ENCODE measurements at places on chromosomes 2 and 18.

DNA sequence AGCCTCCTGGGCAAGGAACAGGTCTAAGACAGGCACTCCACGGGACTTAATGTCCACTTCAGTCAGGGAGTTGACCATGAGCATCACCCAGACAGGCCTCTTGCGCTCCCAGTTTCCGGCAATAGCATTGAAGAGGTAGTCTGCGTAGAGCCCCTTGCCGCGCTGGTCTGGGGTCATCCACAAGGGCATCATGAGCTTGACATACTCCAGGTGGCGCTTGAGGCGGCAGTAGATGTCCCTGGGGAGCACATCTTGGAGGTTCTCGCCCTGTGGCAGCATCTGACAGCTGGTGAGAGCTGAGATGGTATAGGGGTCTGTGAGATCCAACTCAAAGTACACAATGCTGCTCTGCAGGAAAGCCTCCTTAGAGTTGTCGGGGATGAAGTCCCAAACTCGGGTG, 10.6 kb downstream of the TRABD2A start:
- DNase-seq = no peak

DNA sequence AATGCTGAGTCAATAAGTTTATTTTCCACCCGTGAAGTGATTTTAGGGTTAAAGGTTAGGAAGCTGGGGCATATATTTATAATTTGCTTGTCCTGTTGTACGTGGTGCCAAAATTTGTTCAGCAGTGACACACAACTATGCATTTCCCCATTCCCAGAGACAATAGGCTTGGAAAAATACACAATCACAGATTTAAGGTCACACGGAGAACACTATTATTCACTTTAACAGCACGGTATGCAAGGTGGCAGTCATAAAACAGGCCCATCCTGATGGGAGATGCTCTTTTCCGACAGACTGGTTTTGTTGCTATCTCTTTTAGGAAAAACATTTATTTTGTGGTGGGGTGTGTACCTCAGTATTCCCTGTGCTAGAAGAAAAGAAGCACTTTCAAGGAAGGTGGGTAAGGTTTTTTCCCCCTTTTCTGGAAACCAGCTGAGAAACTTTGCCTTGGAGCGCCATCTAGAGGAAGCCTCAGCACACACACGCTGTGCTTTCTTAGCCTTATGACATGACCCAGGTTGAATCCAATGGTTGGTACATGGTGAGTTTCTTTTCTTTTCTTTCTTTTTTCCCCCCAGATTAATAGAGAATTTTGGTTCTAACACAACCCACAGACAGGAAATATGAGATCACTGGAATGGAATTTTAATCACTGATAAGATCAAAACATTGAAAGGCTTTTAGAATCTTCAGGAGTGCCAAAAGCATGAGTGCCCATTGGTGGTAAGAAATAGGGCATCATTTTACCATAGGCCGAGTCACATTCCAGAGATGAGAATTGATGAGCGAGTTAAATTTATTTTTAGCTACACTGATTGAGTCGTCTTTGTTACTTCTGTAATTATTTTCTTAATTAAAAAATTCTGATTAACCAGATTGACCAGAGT, 332.1 kb downstream of the AGPS start:
- DNase-seq = peak; percentile 30

GRCh38 chr18:42137693-42138375, 182.8 kb downstream of the PIK3C3 start:
- DNase-seq = no peak

GRCh38 chr2:135494503-135494902, 36.5 kb downstream of the ZRANB3 start:
- no peak for DNase-seq

DNA sequence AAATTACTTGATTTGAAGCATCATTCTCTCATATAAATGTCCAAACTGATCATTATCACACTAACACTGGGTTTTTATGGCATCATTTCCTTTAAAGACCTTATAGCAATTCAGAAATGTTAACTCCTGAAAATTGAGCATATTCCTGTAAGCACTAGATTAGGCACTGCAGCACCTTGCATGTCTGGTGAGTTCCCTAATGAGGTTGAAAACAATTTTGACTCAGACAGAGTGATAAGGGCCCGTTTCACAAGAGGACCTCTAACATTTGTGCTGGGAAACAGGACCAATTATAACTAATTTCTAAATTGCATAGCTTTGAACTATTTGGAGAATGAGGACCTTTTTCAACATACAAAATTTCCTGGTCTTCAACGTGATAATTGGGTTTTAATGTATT, 69.9 kb downstream of the OSBPL6 start:
- DNase-seq = no peak

- DNase-seq = no peak
Observed at GRCh38 chr2:113085542-113085941, 17.8 kb downstream of the IL1F10 start.

- no peak for DNase-seq
Observed at GRCh38 chr2:170969872-170970496, 40.9 kb downstream of the GORASP2 start.

- DNase-seq = no peak
Observed at GRCh38 chr2:44777036-44777435, 164.5 kb upstream of the SIX3 start.

DNA sequence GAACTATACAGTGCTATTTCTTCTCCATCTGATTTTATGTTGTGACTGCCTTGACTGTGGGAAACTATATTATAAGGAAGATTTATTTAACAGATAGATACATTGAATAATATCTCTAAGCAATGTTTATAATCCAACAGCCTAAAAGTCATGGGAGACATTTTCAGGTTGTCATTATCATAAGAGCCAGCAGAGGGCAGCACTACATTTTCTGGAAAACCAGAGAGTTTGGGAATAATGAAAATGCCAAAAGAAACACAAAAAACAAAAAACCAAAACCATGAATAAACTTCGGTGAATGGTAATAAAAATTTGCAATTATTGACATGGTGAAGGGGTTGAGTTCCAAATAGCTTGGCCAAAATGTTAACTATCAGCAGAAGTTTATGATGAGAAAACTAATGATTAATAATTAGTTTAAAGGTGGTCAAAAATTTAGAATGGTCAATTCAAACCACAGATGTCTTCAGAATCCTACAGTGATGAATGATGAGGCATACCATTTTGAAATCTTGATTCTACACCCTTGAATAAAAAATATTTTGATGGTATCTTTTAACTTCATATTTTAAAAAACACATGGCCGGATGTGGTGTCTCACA, 4.7 kb downstream of the EEF1B2 start:
- peak; percentile 35 for DNase-seq

DNA sequence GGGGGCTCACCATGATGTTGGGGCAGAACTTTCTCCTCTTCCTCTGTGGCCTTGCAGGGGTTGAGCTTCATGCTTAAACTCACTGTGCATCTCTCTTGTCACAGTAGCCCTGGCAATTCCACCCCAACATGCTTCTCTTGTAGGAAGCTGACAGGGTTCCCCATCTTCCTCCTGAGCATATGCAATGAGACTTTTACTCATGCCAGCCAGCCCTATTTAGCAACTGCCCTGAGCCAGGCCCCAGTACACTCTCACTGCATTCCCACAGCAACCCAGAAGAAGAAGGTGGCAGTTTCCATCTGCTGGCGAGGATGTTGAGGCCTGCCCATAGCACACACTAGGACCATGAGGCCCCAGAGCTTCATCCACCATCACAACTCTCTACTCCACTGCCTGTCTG, 72.2 kb upstream of the TEX51 start:
- DNase-seq = no peak

DNA sequence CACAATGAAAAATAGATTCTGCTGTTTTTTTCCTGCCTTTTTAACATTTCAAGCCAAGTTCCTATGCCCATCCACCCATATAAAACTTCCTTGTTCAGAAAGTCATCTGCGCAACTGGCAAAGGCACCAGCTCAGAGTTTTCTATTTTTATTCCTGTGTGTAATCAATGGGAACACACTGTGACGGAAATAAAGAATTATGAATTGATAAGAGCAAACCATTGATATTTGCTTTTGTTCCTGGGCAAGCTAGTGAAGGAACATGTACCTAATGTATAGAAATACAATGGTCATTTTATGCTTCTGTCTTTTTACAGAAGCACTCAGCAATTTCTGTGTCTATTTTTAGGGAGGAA, 30.8 kb upstream of the AAK1 start:
- DNase-seq = no peak

DNA sequence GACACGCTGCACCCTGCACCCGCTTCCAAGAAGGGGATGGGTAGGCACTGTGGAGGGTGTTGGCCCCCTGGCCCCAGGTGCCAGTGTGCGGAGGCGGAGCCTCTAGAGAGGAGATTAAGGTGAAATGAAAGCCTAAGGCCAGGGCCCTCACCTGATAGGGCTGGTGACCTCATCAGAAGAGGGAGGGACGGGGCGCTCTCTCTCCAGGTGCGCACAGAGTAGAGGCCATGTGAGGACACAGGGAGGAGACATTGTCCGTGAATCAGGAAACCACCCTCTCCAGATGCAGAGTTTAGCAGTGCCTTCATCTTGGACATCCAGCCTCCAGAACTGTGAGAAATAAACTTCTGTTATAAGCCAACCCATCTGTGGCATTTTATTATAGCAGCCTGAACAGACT, 62.3 kb downstream of the PSMG2 start:
- no peak for DNase-seq

GRCh38 chr2:66507673-66508201, 72.8 kb downstream of the MEIS1 start:
- no peak for DNase-seq
